Uterus (tissue), 4 donors: ENCODE measurements at places on chromosomes 4 and X. TPM values are rescaled to one million over a fixed set of nuclear protein-coding genes. Genes with fewer than 3 reads are reported as not detected.

The SORCS2 gene
- 17.1 TPM for total RNA-seq

The ADH6 gene
- 3.4 TPM for total RNA-seq

The SMARCA1 gene
- total RNA-seq: 35.4 TPM

The RHOH gene
- 4.4 TPM for total RNA-seq

The CT55 gene
- not detected for total RNA-seq

The CTSO gene
- total RNA-seq: 22.0 TPM

The RS1 gene
- total RNA-seq: not detected

The ADAMTS3 gene
- 16.8 TPM for total RNA-seq

DNA sequence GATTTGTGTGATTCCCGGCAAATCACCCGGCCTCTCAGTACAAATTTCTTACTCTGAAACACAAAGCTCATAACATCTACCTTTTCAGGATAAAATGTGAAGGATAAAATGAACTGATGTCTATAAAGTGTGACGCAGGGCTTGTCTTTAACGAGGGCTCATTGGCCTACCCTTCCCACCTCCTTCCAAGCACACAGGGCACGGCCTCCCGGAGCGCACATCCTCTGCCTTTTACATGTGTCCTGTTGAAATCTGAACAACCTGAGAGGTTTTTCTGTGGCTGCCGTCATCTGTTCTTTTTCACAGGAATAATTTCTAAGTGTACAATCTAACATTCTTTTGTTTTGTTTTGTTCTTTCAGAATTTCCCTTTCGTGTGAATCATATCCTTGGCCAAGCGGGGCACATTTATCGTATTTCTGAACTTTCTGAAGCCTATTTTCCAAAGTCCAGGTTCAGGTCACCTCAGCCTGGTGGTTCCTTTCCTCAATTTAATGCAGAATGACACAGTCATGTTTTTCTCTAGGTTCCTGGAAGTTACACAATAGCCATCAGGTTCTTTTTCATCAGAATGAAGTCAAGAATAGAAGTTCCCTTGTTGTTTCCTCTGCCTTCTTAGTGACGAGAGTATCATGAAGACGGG lies 53.1 kb upstream of the SPRY1 start:
- DNase-seq: no peak

- DNase-seq: no peak
Measured at GRCh38 chrX:133493366-133493765, 78.1 kb upstream of the GPC4 start.

DNA sequence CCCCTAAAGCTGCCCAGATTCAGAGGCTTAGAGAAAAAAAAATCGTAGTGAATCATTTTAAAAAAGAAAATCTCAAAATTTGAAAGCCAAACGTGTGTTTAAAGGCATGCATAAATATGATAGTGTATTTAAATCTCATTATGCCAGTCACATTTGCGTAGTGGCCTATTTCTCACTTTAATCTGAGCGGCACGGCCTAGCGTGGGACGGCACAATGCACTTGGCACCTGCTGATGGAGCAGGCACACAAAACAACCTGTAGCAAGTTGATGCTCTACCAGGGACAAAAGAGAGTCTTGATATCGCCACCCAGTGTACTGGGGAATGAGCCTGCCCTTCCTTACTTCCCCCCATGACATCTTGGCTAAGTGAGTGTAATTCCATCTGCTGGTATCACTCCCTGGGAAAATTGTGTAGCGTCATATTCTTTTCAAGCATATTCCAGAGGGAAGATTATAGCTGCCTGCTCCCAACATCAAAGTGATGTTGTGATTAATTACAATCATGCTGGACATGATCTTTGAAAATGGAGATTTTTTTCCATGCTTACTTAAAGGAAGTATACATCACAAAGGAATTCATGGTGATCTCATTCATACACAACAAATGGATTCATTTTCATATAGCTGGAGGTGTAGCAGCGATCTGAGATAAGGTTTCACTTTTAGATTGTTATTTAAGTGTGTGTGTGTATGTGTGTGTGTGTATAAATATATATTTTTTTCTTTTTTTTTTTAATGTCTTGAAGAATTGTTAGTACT lies 138.8 kb downstream of the DCTD start:
- no peak for DNase-seq

- no peak for DNase-seq
Measured at GRCh38 chr4:2742823-2743517, 13.2 kb downstream of the TNIP2 start.

- DNase-seq: no peak
Measured at GRCh38 chr4:65845199-65845773, 175.0 kb upstream of the EPHA5 start.

DNA sequence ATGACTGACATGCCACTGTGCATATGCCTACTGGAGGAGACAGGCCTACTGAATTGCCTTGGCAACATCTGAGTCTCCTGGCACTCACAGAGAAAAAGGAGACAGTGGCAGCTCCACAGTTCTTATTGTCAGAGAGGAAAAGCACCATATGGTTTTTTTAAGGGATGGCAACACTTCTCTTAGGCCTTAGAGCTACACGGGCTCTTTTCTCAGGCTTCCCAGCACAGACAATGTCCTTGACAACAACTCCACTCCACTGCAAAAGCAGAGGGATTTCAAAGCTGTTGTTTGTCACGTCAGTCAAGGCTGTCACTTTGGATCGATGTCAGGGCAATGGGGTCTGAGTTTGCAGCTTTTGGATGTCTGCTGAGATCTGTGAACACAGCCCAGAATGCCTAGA lies 4.7 kb upstream of the CLCN4 start:
- no peak for DNase-seq

GRCh38 chr4:163815776-163816175 lies 321.3 kb downstream of the TMA16 start:
- DNase-seq: no peak

- DNase-seq: no peak
Measured at GRCh38 chrX:80812176-80812575, 2.5 kb upstream of the BRWD3 start.

- DNase-seq: no peak
Measured at GRCh38 chr4:95889662-95890061, 49.8 kb downstream of the PDHA2 start.

GRCh38 chr4:141153751-141154510 lies 20.7 kb upstream of the RNF150 start:
- peak; percentile 41 for DNase-seq

DNA sequence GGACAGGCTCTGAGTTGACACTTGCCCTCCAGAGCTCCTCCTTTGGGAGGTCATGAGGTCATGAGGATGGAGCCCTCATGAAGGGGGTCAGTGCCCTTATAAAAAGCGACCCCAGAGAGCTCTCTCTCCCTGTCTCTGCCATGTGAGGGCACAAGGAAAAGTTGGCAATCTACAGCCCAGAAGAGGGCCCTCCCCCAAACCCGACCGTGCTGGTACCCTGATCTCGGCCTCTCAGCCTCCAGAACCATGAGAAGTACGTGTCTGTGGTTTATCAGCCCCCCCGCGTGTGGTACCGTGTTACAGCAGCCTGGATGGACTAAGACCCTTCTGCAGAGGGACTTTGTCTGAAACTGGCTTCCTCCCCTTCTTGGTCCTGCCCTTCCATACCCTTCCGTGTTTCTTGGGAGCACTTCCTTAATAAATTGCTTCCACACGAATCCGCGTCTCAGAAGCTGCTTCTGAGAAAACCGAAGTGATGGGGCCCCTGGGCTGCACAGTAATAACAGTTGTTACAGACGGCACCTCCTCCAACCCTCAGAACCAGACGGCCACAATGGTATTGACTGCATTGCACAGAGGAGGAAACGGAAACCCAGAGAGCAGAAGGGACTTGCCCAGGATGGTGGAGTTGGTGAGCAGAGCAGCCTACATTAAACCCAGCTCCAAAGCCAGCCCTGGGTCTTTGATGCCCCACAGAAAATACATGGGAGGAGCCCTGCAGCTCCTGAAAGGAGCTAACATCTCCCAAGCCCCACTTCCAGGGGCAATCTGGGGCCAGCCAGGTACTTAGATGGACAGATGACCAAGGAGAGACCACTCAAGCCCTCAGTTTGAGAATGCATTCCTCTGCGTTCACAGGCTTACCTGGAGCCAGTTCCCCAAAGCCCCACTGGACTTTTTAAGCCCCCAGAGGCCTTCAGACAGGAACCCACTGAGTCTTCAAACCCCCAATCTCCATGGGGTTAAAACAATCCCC lies 242.7 kb downstream of the BCOR start:
- no peak for DNase-seq

GRCh38 chr4:896630-897029 lies 35.5 kb downstream of the GAK start:
- no peak for DNase-seq

- DNase-seq: no peak
Measured at GRCh38 chr4:59945716-59946115, 1254.4 kb upstream of the ADGRL3 start.

DNA sequence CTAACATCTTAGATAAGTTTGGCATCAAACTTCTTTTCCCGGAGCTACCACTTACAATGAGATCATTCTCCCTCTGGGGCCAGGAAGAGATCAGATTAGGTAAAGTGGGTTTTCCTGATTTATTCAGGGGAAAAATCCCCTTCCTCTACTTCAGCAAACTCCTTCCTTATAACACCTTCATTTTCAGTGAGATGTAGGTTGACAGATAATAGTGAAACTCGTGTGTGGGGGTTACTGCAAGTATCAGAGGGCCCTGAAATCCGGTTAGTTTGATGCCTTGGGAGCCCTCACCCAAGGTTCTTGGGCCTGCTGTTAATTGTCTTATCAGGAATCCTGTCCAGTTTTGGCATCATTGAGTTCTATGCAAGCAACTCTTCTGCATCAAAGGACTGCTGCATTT lies 10.8 kb downstream of the FTHL17 start:
- DNase-seq: no peak

DNA sequence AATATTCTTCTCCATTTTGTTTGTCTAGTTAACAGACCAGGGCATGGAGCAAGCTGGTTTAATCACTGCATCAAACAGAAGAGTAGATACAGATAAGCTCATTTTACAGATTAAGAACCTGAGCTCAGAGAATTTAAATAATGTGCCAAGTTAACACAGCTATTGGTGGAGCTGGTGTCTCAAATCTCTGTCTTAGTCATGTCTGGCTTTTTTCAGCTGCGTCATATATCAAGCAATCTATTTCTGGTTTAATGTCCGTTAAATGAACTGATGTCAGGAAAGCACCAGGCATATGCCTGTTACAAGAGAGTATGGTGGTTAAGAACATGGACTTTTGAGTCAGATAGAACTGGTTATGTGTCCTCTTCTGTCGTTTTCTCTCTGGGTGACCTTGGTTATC lies 79.8 kb upstream of the ADGRA3 start:
- DNase-seq: no peak

DNA sequence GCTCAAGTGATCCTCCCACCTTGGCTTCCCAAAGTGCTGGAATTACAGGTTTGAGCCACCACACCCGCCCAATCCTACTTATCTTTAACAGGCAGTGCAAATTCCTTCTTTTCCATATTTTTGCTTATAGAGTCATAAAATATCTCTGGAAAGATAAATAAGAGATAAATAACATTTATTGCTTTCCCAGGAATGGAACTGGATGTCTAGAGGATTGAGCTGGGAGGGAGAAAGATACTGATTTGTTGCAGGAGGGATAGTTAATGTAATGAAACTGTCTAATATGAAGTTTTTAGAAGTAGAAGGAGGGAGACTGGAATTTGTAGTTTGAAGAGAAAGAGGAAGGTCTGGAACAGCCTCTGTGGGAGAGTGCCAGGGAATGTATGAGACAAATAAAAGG lies 20.2 kb downstream of the ITGB1BP2 start:
- no peak for DNase-seq

DNA sequence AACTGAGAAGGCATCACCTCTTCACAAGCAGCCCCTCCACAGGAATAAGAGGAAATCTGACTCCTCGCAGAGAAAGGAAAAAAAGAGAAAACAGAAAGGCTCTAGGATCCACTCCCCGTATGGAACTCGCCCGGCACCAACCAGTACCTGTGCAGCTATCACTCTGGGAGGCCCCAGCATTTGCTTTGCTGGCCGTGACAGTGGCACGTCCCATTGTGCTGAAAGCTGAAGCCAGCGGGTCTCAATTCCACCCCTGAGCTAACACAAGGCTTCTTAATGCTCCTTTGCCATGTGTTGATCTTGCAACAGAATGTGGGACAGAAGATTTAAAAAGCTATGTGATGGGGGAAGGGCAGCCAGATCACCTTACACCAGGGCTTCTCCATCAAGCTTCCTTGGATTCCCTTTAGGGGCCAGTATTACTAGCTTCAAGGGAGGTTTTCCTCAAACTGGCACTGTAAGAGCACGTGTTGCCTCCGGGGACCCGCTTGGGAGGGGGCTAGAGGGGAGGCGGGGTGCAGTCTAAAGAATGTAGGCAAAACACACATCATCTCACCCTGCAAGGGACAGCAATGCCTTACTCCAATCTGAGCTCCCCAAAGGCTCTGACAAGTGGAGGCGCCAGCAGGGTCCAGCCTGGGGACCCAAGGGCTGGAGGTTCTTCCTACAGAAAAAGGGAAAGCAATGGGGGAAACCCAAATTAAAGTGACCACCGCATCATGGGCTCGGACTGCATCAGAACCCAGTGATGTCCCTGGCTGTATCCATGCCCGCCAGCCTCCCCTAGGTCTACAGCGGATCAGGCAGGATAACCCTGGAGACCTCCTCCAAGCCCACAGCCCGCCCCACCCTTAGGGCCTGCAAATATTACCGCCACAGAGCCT lies 1.2 kb downstream of the USP46 start:
- no peak for DNase-seq

GRCh38 chr4:54484383-54484782 lies 173.4 kb upstream of the KIT start:
- DNase-seq: no peak

DNA sequence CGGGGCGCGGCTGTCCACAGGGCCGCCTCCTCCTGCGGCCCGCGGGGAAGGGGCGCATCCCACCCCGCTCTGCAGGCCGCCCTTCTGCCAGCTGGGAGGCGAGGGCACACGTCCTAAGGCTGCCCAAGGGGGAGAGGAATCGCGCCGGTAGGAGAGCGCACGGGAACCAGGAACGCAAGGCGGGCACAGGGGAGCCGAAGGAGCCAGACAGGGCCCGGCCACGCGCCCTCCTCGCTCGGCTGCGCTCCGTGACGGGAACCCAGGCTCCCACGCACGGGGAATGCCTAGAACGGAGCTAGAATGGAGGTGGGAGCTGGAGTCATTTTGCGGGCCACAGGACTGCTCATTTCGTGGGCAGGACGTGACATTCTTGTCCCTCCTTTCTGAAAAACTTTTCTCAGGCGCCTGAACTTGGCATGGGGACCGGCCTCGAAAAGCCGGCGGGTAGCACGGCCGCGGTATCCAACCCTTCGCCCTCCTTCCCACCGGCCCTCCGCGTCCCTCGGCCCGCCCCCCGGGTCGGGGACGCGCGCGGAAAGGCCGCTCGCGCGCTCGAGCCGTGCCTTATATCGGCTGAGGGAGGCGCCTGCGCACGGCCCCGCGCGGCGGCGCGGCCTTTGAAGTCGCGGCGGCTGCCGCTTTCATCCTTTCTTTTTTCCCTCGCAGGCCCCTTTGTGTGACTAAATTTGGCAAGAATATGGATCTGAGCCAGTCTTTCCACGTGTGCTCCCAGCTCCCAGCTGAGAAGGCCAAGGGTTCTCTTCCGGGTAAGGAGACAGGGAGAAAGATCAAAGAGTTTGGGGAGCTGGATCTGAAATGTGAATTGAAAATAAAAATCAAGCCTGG lies 4.2 kb upstream of the LEF1 start:
- DNase-seq: no peak

DNA sequence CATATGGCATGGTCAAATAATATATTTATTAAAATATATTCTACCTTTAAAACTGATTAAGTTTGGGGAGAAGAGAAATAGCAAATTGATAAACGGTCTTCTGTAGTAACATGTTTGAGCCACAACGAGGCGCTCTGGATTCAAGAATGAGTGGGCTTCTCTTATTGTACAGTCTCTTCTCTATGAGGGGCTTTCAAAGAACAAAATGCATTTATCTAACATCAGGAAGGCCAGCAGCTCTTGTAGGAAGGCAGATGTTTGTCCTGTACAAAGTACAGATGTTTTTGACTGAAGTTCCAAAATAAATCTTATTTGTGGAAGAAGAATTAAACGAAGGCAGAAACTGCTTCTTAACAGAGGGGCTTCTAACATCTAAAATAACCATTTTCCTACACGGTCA lies 153.6 kb downstream of the RASL11B start:
- peak; percentile 54 for DNase-seq
